ENCODE measurements at places on chromosomes 5 and 9.

DNA sequence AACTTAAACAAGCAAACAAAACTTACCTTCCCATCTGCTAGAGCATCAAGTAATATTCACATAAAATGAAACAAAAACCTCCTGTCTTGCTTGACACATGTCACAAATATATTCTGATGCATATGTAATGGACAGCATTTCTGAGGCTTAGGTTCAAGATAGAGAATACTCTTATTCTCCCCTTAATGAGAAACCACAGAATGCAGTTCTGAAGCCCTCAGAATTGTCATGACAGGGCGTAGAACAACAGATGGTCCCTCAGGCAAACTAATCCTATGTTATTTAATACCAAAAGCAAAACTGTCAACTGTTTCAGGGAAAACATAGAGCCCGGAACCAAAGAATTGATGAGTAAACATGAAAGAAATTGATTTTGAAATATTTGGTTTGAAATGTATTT, 229.9 kb upstream of the RIOK2 start:
- no peak for DNase-seq

- DNase-seq: no peak
These were observed 38.1 kb downstream of the RNF145 start for GRCh38 chr5:159171274-159171673.

GRCh38 chr5:113487416-113487780, 855 bp downstream of the MCC start:
- no peak for DNase-seq

GRCh38 chr5:11387382-11387781, 516.9 kb downstream of the CTNND2 start:
- DNase-seq: no peak

- no peak for DNase-seq
These were observed 714 bp downstream of the UBE2D2 start for GRCh38 chr5:139561655-139562451.

DNA sequence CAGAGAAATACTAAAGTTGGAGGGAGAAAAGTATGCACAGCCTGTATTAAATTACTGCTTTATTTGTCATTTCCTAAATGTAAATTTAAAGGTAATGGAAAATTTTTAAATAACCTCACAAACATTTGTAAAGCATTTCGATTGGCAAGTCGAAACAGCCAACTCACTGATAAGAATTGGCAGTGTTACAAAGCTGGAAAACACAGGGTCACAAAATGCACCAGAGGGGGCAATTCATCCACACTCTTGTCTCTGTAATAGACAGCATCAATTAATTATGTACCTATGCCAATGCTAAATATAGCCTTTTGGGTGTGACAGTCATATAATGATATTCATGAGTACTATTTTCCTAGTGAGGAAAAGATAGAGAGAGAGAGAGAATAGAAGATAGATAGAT, 140.6 kb upstream of the PRLR start:
- DNase-seq: no peak

DNA sequence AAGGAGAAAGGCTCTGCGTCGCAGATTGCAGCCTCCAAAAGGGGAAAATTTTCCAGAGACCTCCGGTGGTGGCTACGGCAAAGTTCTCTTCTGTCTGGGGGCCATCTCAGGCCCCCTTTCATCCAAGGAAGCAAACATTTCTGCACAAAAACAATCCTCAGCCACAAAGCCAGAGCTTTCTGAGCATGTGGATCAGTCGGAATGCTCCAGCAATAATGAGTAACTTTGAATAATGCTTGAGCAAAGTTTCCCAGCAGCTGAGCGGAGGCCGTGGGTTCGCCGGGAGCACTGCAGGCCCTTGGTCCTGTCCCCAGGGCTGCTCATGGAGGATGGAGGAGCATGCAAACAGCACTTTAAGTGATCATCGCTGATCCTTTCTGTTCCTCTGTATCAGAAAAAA, 60.2 kb upstream of the UNC5A start:
- no peak for DNase-seq

DNA sequence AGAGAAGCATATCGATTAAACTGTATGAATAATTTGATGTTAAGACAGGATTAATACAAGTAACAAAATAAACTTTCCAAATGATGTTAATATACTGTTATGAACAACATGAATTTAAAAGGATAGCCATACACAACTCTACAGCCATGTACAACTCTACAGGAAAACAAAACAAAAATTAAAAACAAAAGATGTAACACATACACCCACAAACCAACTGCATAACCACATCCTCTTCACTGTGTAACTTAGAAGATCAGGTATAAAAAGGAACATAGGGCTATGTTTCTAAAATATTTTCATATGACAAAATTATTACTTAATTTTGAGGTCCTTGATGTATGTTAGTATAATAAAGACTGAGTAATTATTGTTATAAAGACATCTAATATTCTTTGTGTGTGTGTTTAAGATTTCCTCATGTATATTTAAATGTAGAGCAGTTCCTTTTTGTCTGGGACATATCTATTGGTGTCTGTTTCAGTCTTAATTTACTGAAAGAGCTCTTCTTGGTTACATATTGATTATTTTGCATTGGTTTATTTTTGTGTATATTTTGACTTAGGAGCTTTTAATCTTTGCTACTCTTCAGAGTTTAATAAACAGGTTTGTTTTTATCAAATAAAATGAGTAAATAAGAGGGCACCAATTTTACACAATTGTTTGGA, 966.8 kb upstream of the CTNND2 start:
- no peak for DNase-seq

DNA sequence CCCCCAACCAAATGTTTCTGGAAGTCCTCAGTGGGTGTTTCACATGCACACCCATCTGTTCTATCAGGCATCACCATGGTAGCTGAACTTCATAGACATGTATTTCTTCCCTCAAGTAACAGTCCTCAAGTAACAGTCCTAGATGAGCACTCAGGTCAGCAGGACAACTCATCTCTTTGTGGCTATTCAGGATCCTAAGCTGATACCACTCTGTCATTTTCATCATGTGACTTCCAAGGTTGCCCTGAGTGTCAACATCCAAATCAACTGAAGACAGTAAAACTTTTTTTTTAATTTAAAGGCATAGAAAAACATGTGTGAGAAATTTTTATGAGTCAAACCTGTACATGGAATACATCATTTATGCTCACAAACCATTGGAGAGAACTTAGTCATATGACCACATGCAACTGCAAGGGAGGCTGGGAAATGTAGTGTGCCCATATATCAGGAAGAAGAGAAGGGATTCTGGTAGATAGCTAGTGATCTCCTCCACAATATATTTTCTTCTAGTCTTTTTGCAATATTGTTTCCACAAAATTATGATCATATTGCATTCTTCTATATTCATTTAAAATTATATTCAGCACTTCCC, 64.2 kb upstream of the FST start:
- no peak for DNase-seq

GRCh38 chr5:61280205-61280604, 51.9 kb upstream of the ZSWIM6 start:
- DNase-seq: peak; percentile 68

- no peak for DNase-seq
These were observed 281.7 kb downstream of the PARP8 start for GRCh38 chr5:50947906-50948683.

DNA sequence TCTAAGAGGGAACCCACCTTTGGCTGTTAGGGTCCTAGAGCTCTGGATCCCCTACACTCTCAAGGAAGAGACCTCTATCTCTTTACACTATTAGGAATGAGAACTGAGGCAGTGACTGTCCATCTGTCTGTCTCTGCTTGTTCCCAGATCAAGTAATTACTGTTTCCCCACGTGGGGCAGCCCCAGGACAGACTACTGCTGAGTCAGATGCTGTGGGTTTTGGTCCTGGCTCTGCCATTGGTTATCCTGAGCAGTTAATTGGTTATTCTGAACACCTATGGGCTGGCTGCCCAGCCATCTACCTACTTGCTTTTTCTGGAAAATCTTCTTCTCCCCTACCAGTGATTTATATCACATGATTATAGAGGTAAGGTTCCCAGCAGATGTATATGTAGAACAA, 33.3 kb downstream of the FBXO10 start:
- no peak for DNase-seq

DNA sequence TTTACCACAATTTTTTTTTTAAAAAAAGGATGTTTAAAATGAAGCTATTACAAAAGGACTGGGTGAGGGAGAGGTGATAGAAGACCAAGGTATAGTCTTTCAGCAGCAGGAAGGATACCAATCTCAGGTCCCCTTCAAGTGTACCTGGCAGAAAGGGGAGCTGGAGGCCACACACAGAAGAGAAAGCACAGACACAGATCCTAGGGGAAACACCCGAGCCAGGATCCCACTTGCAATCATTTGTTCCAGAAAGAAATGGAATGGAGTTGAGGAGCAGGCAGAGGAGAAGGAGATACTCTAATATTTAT, 5.6 kb downstream of the GNPDA1 start:
- DNase-seq: no peak

DNA sequence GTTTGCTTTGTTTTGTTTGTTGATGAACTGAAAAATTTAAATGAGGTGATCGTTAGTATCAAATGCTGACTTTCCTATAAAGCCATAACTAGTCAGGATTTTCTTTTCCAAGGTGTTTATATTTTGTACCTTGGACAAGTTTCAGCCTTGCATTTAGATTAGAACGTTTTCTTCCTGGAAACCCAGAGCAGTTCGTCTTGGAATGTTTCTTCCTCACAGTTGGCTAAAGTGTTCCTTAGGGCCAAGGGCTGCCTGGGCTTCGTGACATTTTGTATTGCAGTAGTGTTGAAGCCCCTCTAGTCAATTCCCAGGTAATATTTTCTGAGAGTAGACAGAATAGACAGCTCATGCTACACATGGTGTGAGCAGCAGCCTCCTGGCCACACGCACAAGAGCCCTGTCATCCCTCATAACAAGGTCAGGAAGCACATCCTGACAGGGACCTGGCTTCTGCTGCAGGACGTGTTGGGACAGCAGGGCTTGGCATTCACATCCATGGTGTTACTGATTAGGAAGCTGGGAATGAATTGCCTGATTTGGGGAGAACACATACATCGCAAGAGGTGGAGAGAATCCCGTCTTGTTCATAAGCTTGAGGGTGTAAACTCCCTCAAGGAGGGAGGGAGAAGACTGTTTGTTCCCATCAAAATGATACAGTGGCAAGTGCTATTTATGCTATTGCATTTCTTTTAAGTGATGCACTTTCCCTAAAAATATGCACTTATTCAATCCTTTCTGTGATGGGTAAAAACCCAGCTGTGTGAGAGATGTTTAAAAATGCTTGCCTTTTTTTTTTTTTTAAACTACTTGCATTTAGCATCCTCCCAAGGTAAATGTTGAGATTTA, 31.7 kb downstream of the FUBP3 start:
- no peak for DNase-seq

DNA sequence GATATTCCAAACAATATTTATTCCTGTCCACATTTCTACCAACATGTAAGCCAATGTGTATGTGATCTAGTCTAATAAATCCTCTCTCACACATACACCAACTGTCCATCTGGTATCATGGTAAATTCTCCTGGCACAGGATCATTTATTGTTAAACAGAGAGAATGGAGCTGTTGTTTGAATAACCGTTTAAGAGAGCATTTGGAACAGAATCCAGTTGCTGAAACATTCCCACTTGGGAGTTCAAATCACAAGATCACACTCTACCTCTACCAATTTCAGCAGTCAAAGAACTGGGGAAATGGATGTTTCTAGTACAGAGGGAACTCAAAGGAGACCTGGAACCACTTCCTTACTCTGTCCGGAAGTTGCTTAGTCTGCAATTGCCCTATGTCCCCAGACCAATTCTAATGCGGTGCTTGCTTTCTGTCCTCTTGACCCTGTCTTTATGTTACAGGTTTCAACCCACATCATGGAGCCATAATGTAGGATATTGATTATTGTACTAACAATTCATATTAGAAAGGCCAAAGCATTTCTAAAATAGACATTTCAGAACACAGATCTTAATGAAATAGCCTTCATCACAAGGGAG, 488.4 kb downstream of the SEMA5A start:
- DNase-seq: no peak

- peak; percentile 90 for DNase-seq
These were observed 26.9 kb upstream of the PLIN2 start for GRCh38 chr9:19154135-19154612.

DNA sequence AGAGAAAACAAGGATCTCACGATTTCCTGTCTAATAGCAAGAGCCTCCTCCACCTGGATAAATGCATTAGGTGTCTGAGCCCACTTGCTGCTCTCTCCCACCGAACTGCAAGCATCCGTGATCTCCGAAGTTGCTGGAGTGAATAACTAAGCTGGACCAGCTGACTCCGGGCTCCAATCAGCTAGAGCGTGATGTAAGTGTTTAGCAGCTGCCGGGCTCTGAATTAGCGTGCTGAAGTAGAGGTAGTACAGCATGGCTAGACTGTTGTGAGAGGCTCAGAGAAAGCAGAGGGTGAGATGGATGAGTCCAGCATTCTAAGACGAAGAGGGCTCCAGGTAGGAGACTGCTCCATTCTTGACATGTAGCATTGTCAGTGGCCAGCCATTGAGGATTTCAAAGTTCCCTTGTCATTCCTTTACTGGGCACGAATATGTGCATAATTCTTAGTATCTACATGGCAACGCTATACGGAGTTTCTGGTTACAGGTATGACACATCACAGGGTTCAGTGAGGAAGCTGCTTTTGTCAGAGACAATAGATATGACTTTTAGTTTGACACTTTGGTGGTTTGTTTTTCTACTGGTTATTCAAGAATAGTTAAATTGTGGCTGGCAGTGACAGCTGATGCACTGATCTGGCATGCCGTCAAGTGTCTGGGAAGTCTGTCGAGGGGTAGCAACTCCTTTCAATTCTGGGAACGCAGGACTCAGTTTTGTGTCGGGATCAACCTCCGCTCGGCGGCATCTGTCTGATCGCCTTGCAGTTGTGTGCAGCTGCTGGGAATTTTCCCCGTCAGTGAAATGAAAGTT, 232.6 kb downstream of the MAST4 start:
- no peak for DNase-seq

- no peak for DNase-seq
These were observed 35.7 kb upstream of the LURAP1L start for GRCh38 chr9:12739014-12739652.

- no peak for DNase-seq
These were observed 1.4 kb downstream of the NDUFA8 start for GRCh38 chr9:122158202-122158601.

DNA sequence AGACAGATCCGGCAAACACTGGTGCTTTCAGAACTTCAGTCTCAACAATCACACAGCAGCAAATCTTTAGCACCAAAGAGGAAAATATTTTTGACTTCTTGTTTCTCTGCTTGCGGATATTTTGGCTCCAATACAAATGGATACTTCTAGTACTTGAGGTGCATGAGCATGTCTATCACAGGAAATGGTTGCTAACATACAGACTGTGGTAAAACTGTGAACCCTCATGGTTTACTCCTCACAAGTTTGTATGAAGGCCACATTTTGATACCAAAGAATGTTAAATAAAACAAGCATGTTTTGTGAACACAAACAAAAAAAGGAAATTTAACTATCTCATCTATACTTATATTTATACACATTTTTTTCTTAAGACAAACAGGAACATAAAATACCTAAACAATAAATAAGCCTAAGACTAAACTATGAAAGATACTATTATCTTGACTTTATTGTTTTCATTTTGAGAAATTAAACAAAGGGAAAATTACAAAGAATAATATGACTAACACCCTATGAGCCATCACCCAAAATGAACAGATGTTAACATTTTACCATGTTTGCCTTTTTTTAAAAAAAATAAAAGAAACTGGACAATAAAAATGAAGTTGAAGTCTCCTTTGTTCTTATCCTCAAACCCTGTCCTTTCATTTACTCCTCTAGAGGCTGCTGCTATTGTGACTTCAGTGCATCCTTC, 135.0 kb upstream of the LHFPL2 start:
- no peak for DNase-seq

- no peak for DNase-seq
These were observed 190.2 kb downstream of the SLC12A2 start for GRCh38 chr5:128273736-128274135.

- no peak for DNase-seq
These were observed 56.7 kb downstream of the ARHGAP26 start for GRCh38 chr5:142826741-142827492.
